ENCODE measurements at places on chromosomes 2 and 18.

DNA sequence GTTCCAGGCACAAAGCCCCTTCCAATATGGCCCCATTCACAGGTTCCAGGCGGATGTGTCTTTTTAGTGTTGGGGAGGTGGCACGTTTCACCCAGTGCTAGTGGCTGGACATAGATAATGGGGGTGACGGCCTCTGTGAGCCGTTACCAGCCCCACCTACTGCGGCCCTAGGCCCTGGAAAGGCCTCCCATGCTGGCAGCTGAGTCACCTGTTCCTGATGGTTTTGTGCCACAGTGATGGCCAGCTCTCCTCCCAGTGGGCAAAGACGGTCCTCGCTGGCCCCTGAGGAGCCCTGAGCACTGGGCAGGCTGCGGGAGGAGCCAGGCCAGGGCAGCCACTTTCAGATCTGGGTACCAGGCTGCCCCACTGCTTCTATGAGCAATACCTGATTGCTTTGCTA is 40.0 kb upstream of the GPC1 start:
- no peak for DNase-seq

DNA sequence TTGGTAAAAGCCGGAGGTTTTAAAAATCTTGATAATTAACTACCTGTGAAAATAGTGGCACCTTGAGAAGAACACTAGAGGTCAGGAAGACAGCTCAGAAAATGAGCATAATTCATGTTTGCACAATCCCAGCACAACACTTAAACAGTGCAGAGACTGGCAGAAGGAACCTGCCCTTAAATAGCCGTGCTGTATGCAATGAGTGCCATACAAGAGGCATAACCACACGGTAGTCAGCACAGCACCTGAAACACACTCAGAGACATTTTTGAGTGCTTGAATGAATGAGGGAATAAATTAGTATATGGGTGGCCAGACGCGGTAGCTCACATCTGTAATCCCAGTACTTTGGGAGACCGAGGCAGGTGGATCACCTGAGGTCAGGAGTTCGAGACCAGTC is 164.9 kb downstream of the PAX3 start:
- DNase-seq = no peak

DNA sequence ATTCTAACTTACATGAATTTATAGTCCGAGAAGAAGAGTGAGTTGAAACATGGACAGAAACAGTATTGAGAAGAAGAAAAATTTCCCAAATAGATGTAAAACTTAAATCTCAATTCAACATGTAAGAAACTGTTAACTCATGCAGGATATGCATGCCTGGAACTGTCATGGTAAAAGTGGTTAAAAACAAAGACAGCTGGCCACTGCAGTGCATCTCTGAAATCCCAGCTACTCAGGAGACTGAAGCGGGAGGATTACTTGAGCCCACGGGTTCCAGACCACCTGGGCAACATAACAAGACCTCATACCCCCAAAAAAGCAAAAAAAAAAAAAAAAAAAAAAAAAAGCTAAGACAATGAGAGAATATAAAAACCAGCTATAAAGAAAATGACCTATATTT is 93.0 kb upstream of the TTC27 start:
- DNase-seq = no peak

DNA sequence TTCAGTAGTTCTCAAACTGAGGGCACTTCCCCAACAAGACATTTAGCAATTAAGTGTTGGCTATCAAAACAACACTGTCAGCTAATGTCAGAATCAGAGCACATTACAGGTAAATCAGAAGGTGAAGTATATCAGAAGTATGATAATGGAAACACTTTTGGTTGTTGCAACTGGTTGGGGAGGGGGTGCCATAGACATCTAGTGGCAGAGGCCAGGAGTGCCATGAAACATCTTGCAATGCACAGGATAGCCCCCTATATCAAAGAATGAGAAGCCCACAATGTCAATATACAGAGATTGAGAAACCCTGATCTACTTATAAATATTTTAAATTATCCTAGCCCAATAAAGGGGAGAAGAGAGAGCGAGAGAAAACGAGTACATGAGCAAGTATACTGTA is 4.9 kb upstream of the XPO1 start:
- no peak for DNase-seq

DNA sequence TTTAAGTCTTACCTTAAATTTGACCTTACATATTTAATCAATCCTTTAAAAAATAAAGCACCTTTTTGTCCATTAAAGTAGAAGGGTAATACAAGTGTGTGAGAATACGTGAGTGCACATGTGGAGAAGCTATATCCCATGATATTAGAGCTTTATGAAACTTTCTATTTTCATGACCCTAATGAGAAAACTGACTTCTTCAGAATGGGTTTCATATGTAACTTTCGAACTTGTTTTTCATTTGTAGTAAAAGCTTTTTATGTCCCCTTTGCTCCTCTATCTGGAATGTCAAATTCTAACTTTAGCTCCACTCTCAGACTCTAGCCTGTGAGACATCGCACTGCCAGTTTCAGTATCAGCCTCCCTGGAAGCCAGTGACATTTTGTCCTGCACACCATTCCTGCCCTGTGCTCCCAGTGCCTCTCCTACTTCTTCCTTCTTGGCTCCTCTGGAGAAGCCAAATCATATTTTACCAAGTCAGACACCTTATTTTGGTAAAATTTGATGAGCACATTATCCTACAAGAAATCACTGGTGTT is 42.0 kb downstream of the MAPRE2 start:
- no peak for DNase-seq

DNA sequence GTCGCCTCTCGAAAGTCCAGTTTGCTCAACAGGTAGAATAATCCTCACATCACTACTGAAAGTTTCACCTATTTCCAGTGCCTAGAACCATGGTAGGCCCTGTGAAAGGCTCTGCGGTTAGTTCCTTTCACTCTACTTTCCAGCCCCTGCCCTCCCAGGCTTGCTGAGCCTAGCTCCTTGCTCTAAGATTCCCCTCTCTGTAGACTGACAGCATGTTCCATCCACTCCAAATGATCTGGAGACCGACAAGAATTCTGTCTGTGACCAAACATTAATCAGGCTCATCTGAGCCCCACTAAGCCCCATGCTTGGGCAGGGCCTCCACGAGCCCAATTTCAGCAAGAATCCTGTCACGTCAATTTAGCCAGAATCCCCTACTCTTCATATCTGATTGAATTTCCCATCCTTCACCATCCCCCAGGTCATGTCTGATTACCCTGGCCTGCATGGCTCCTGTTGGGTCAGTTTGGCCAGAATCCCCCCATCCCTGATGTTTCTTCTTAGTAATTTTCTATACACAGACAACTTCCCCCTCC is 307.0 kb downstream of the ALK start:
- DNase-seq = no peak
